ENCODE measurements at places on chromosomes 4 and X.

DNA sequence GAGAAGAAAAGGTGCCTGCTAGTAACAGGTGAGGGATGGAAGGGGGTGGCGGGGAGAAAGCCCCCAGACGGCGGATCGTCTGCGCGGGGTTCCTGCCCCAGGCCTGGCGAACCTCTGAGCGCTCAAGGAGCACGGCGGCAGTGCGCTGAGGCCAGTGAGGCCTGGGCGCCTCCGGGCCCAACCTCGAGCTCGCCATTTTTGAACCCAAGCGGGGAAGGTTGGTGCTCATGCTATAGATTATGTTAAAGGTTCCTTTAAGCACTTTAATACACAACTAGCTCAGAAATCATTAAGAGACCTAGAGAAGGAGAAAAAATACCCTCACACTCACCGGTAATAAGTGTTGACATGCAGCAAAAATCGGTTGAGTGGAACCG is 7.9 kb downstream of the PITX2 start:
- no peak for DNase-seq

DNA sequence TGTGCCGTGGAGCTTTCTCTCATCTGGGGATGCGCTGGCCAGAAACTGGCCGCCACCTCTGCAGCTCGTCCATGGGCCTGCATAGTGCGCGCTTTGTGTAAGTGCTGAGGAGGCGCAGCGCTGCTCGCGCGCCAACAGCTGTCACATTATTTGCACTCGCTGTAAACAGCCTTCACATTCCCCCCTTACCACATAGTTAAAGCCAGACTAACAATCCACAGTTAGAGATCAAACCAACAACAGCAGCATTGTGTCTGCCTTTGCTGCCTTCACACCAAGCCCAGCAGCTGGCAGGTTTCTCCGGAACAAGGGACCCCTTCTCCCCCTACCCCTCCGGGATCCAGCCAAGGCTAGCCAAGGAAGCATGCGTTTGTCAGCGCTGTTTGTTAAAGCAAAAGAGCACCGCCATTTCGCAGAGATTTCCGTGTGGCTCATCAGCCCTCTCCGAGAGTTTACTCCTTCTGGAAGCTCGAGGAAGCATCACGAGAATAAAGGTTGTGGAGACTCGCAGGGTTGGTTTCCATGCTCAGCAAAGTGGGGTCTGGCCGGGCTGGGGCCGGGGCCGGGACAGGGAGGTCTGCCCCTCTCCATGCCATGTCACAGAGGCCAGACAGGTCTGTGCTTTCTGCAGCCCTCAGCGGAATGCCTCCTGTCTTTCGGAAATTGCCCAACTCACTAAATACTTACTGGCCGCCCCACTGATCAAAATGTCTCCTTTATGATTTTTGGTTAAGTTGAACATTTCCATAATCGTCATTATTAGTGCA is 11.0 kb downstream of the BCOR start:
- DNase-seq: no peak

DNA sequence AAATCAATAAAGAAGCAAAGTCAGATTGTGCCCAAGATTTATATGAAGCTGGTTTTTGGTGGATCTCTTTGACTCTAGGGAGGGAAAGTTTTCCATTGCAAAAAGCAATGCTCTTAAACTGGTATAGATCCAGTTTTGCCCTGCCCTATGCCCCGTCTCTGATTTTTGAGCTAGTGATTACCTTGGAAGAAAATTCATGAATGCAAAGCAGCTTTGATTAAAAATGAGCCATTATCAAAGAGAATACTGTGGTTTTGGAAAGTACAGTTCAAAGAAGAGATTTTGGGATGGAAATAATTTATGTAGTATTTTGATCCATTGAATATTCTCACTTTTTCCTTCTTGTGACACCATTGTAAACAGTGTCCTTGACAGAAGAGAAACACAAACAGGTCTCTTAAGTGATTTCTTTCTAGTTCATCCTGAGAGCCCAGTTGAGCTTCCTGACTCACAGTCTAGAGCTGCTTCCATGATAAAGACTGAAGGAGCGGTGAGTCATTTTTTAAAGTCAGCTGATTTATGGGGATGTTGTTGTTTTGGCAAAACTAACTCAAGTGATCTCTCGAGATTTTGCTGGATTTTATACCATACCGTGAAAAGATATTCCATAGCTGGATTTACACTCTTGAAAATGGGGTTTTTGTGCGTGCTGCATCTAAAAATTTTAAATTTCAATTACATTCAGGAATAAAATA is 76.7 kb downstream of the AFF1 start:
- DNase-seq: no peak

- no peak for DNase-seq
These were observed 142.9 kb downstream of the TMEM164 start for GRCh38 chrX:110145854-110146253.

GRCh38 chrX:38262715-38263620 is 42.3 kb upstream of the SRPX start:
- no peak for DNase-seq
